ENCODE measurements at places on chromosomes 4 and X. TPM values are rescaled to one million over a fixed set of nuclear protein-coding genes. Genes with fewer than 3 reads are reported as not detected.

DNA sequence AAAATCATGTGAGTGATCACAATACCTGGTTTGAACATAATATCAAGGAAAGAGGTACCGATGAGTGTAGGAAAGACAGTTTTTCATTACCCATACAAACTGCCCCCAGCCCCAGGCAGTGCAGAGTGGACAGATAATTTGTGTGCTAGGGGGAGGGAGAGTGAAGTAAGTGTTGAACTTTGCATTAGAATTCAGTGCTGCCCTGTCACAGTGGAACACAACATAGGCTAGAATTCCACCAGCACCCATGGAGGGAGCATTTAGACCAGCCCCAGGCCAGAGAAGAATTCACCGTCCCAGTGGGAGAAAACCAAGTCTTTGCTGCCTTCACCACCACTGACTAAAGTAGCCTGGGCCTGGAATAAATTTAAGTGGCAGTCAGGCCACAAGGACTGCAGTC, 107.3 kb downstream of the SCLT1 start:
- no peaks in the 10 kb centered on the region for H3K4me1 ChIP-seq
- no peaks in the 10 kb centered on the region for H3K27me3 ChIP-seq
- H3K27ac ChIP-seq, result no peak overlapping the region
- H3K4me3 ChIP-seq, result no peak overlapping the region

DNA sequence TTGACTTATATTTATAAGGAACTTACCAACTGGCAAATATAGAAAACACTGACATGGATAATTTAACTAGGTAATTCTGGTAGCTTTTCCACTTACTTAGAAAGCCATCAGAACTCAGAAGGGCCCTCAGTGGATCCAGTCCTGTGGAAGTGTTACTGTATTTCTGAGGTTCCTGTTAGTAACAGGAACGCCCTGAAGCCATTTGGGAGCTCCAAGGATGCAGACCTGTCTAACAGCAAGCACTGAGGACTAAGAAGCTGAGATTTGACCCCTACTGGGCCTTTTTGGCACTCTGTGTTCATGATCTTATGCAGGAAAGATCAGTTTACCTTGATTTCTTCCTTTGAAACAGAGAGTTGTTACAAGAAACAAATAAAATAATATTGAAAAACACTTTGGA, 46.0 kb upstream of the TLL1 start:
- no peaks in the 10 kb centered on the region for H3K27me3 ChIP-seq
- no peak for DNase-seq
- no peaks in the 10 kb centered on the region for H3K36me3 ChIP-seq
- H3K4me1 ChIP-seq, result no peaks in the 10 kb centered on the region
- H3K4me3 ChIP-seq, result no peak overlapping the region

Gene ADGRL3
- total RNA-seq, result not detected

Gene DCTD
- 119 TPM for total RNA-seq

DNA sequence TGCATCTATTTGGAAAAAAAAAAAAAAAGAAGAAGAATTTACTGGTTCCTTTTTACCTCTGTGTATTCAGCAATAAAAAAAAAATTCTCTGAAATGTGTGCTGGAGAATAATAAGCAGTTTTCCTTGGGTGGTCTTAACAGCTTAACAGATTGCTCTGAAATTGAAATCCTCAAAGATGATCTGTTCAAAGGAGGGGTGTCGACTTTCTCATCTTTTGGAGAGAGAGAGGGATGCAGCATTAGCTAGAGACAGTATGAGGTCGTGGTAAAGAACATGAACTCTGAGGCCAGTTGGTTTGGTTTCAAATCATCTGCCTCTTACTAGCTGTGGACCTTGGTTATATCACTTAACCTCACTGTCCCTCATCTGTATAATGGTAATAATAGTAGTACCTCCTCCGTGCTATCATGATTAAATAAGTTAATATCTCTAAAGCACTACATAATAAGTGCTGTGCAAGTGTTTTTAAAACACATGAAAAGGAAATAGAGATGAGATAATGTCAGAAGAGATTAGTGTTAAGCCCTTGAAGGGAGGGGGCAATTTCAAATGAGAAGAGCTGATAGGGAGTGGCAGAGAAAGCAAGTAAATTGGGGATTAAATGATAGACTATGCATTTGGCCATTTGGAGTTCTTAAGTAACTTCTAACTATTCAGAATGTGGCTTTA, 109.9 kb upstream of the LIMCH1 start:
- H3K36me3 ChIP-seq, result no peaks in the 10 kb centered on the region
- H3K27me3 ChIP-seq, result peaks cover 3% of the 10 kb centered on the region
- no peak for DNase-seq
- no peaks in the 10 kb centered on the region for H3K4me1 ChIP-seq
- no peak overlapping the region for H3K27ac ChIP-seq

Data from activated CD4-positive, alpha-beta T cell treated with anti-CD3 and anti-CD28 coated beads for 36 hours (primary cell).